ENCODE measurements at places on chromosomes 3 and 15. TPM values are rescaled to one million over a fixed set of nuclear protein-coding genes. Genes with fewer than 3 reads are reported as not detected.

DNA sequence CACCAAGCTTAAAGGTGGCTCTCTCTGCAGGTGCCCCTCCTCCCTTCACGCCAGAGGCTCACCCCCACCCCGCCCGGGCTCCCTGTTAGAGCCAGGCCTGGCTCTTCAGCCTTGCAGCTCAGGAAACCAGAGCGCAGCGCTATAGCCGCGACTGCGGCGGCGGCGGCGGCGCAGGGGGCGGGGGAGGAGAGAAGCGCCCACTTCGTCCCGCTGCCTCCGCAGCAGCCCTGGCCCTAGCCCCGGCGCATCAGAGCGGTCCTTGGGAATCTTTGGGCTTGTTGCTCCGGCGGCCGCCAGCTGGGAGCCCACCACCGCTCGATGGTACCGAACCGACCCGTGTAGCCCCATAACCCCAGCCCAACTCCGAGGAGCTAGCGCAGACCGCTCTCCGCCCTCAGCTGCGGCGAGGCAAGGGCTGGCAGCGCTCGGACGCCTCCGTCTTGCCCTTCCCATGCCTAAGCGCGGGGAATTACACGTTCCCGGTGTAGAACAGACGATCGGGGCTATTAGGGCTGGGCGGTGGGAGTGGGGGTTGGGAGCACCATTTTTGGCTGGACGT is 1.2 kb downstream of the RASGRF1 start:
- DNase-seq = no peak

DNA sequence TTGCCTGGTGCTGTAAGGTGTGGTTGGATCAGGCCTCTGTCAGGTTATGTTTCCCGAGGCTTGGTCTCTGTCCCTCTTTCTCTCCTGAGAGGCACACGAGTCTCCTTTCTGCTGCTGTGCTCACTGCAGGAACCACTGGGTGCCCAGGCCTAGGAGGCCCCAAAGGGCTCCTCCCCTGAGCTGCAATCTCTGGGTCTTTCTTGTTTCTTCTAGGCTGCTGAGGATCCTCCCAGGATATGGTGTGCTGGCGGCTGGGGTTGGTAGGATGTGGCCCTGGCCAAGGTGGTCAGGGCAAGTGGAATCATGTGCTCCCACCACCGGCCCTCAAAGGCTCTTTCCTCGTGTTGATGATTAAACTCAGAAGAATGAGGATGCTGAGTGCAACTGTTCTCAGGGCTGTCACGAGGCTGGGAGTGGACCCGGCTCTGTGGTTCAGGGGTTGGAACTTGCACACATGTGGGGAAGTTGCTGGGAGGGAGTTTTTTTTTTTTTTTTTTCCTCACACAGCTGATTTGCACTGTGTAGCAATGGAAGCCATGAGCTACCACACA is 43.6 kb upstream of the CTSH start:
- peak; percentile 94 for DNase-seq

GRCh38 chr3:50450209-50450921 is 53.1 kb downstream of the CACNA2D2 start:
- no peak for DNase-seq

DNA sequence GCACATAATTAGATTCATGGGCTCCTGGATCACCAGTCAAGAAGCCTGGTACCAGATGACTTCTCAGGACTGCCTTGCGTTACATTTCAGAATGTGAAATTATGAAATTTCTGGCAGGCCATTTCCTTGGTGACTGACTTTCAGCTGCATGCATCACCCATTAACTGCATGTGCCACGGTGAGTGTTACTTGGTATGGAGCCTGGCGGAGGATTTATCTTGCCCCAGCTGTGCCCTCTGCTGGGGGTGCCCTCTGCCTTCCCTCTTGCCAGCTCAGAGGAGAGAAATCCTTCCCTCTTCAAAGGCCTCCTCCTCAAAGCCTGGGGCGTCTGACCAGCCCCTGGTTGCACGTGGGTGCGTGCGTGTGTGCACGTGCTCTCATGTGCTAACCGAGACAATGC is 57.7 kb upstream of the CTSH start:
- DNase-seq = no peak

DNA sequence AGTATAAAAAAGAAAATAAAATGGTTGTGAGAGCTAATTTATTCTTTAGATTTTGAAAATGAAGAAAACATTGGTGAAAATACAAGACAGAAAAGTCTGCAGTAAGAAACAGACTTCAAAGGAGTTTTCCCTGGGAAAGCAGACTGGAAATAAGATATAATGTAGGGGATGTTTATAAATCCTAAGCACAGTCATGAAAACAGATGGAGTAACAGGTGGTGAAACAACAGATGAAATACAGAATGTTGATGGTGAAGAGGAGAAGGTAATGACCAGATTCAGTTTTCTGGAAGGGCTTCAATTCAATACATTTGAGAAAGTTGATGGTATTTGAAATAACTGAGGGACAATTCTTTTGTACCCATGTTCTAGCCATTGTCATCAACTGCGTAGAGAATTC is 353.9 kb downstream of the CHL1 start:
- no peak for DNase-seq

Gene P2RY1
- 0.51 TPM for total RNA-seq

Gene PLSCR2
- total RNA-seq = 0.13 TPM

Gene TEX55
- total RNA-seq = not detected

- DNase-seq = no peak
These were observed 144.0 kb upstream of the PTPRG start for GRCh38 chr3:61417352-61417751.

DNA sequence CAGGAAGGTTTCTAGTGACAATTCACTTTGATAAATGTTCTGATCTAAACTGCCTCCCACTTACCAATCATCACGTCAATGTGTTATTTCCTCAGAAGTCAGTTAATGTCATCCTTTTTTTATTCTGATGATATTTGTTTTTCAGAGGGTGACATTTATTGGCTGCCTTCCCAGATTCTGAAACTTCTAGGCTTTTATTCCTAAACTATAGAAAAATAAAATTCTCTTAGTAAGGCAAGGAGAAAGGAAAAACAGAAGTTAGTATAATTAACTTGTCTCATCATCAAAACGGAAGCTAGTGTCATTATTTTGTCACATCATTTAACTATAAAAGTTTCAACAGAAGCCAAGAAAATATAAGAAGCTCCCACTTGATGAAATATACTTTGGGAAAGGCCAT is 100.0 kb upstream of the C3orf80 start:
- peak; percentile 44 for DNase-seq

DNA sequence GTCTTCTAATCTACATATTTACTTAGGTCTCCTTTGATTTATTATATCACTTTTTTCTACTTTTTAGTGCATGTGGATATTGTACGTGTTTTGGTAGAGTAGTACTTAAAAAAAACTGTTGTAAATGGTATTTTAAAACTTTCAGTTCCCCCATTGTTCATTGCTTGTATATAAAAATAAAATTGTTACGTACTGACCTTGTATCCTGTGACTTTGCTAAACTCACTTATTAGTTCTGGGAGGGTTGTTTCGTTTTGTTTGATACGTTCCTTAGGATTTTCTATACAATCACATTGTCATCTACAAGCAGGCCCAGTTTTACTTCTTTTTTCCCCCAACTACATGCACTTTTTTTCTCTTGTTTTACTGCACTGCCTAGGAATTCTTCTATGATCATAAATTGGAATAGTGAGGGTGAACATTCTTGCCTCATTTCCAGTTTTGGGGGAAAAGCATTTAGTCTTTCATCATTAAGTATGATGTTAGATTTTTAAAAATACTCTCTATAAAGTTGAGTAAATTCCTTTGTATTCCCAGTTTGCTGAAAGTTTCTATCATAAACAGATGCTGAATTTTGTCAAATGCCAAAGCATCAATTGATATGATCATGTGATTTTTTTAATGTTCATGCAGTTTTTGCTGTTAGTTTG is 33.5 kb upstream of the ACKR4 start:
- no peak for DNase-seq

Gene NR2E3
- under 0.01 TPM for total RNA-seq

DNA sequence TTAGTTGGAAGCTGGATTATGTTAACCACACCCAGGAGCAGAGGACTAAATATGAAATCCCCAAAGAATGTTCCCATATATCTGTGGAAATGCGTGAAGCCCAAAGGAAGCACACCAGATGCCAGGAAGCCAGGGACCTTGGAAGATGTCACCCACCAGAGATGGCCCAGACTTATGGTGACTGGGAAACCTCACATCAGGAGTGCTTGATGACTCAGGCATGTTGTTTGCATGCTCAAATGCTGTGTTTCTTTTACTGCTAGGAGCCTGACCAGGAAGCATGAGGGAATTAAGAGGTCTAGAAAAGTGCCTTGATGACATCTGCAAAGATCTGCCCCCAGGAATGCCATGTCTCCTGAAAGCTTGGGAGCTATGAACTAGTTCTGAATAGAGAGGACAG is 109.0 kb upstream of the SLC2A2 start:
- DNase-seq = no peak
